ENCODE measurements at places on chromosomes 5 and 9.

DNA sequence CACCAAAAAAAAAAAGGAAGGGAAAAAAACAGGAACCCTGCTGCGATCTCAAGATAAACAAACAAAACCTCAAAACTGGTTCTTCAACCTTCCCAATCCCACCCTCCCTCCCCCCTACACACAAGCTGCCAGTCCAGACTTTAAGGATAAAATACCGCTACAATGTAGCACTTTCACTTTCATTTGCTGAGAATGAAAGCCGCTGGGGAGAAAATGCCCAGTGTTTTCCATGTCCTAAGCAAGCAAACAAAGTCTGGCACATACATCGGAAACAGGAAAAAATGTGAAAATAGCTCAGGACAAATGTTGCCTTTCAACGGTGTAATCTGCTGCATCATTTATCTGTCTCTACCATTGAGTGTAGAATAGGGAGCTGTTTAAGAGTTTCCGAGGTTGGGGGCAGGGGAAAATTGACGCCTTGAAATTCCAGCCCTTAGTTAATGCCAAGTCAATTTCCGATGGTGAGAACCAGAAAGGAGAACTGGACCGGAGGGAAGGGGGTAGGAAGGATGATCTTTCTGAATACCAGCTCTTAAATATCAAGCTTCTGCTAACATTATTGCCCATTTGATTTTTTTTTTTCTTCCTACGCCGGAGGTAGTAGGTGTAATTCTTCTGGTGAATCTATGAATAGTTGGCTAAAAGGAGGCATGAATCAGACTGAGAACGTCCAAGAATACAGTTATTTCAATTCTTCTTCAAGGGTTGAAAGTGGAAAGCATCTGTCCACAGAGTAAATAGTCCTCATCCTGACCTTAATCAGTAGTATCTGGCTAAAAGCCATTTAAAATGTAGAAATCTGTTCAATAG, 1.2 kb upstream of the ADAMTS6 start:
- DNase-seq: peak; percentile 83

- DNase-seq: peak; percentile 3
These were observed 329.1 kb downstream of the SH3GL2 start for GRCh38 chr9:17907779-17908508.

- DNase-seq: peak; percentile 67
These were observed at the start of gene GCNT1 for GRCh38 chr9:76458903-76459693. TSS of gene GCNT1 (plus strand) at chr9:76459182. CDS start at chr9:76502382, 43,200 bp downstream.

GRCh38 chr9:127949827-127950512, 12.3 kb upstream of the DPM2 start:
- no peak for DNase-seq

- no peak for DNase-seq
These were observed 127.8 kb downstream of the PCSK5 start for GRCh38 chr9:76018235-76018634.

DNA sequence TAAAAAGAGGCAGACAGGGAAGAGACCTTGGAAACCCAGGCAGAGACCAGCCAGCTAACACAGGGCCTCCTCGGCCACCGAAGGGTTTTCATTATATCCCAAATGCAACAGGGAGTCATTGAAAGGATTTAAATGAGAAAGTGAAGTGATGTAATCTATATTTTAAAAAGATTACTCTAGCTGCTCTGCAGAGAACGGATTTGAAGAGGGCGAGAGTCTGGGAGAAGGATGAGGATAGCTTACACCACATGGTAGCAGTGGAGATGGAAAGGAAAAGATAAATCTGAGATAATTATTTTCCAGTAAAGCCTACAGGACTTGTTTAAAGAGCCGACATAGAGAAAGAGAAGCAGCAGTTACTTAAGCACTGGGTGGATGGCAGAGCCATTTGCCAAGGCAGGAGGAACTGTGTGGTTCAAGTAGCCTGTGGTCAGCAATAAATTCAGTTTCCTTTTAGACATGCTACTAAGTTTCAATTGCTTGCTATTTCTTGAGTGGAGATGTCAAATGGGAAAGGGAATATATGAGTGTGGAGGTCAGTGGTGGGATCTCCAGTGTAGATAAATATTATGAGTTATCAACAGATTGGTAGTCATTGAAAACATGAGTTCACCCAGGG, 9.3 kb downstream of the FBN2 start:
- no peak for DNase-seq

GRCh38 chr5:171764265-171764664, 21.4 kb upstream of the SMIM23 start:
- DNase-seq: no peak

DNA sequence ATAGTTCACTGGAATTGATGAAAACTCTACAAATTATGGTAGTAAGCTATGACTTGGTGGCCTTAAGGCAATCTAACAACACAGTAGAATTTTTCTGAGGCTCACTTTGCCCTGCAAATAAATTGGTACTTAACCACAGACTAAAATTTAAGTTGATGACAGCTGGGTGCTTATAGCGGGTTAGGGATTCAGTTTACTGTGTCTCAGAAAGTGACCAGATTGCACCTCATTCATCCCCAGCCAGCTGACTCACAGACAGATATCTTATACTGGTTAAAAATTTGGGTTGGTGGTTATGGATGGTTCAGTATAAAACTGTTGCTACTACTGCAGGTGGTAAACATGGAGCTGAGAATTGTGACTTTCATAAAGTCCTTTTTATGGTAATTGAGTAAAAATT, 2.8 kb downstream of the CKS2 start:
- peak; percentile 25 for DNase-seq

DNA sequence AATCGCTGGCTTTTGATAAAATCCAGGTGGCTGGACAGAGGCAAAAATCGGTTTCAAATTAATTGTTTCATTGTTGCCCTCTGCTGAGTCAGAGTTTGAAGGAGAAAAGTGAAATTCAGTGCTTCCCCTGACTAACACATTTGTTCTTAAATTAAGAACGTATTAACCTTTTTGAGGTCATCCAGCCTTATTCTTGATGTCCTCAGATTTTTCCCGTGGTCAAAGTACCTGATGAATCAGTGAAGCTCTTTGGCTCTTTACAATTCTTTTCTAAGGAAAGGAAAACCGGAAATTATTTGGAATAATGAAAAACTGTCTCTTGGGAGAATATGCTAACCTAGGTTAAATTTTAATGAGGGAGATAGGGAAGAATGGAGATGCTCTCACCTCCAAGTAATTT, 21.6 kb downstream of the OSMR start:
- DNase-seq: no peak

GRCh38 chr5:109723606-109724005, 33.9 kb downstream of the MAN2A1 start:
- no peak for DNase-seq

DNA sequence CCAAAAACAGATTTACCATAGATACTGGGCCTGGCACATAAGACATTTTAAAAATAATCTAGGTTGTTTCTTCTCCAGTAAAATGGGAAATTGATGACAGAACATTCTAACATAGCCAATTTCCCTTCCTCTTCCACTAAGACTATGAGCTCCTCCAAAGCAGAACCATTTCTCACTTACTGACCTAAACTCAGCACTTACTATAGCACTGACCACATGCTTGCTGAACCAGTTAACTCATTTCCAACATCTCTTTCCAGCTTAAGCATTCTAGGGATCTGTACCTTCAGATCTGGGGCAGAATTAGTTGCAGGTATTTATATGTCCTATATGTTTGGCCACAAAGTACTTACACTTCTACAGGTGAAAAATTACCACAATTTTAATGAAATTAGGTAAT, 58.9 kb downstream of the TTC39B start:
- no peak for DNase-seq

- no peak for DNase-seq
These were observed 813 bp upstream of the SLU7 start for GRCh38 chr5:160419458-160420330.

- DNase-seq: no peak
These were observed 17.1 kb upstream of the SYNPO start for GRCh38 chr5:150623152-150623877.

- DNase-seq: peak; percentile 76
These were observed 64.6 kb downstream of the ENC1 start for GRCh38 chr5:74575741-74576538.

DNA sequence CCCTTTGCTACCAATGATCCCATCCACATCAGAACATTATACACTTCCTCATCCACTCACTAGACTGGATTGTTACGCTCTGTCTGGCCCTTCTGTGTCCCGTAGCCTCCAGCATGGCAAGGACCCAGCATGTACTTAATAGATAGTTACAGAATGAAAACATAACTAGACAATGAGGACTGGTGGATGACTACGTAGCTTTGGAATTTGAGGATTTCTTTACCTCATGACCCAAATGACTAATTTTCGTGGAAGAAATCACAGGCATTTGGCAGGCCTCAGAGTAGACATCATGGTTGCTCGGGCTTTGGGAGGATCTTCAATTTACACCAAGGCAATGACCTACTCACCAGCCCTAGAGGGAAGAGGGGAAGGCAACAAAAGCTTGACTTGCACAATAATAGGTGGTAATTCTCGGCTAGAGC, 299.8 kb downstream of the TLE1 start:
- peak; percentile 99 for DNase-seq

GRCh38 chr5:68793993-68794392, 299.8 kb upstream of the SLC30A5 start:
- no peak for DNase-seq

DNA sequence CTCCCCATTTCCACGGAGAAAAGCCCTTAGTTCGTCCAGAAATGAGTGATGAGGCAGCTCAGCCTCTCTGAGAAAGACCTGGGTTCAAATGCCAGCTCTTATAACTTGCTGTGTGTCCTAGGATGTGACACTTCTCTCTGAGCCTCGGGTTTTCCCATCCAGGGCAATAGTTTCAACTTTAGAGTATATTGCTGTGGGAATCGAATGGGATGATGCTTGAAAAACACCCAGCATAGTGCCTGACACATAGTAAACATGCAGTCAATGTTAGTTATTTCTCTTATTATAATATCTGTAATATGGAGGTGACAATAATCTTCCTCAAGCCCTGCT, 430 bp upstream of the MAPKAP1 start:
- no peak for DNase-seq

DNA sequence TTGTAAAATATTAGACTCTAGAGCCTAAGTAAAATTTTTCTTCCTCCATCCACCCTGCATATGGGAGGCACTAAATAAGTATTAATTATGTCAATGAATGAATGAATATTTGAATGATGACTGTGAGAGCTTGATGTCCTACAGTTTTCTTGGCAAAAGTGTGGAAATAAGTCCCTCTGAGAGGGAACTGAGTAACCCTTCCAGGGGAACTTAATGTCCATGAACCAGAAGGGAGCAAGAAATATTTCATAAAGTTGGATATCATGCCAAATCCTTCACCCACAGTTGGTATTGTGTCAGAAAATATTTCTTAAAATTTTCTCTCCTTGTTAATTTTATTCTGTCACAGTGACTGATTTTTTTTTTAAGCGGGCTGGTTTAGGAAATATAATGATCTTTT, 36.6 kb downstream of the NNT start:
- DNase-seq: no peak

- DNase-seq: no peak
These were observed 15.0 kb downstream of the DOCK2 start for GRCh38 chr5:169652057-169652456.

GRCh38 chr5:5141625-5142525, 1.7 kb downstream of the ADAMTS16 start:
- DNase-seq: peak; percentile 75

DNA sequence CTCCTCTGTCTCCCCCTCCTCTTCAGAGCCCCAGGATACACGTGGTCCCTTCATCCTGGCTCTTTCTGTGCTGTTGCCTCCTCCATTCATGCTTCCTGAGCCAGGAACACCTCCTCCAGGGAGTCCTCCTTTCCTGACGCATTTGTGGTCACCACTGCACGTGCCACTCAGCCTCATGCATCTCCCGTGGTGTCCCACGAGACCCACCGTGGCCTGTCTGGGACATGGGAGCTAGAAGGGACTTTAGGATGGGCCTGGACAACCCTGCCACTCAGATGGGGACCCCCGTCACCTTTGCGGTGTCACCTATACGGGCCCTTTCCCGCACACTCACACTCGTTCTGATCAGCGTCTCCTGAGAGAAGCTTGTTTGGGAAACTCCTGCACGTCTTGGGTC, 6.7 kb downstream of the GLIPR2 start:
- no peak for DNase-seq

DNA sequence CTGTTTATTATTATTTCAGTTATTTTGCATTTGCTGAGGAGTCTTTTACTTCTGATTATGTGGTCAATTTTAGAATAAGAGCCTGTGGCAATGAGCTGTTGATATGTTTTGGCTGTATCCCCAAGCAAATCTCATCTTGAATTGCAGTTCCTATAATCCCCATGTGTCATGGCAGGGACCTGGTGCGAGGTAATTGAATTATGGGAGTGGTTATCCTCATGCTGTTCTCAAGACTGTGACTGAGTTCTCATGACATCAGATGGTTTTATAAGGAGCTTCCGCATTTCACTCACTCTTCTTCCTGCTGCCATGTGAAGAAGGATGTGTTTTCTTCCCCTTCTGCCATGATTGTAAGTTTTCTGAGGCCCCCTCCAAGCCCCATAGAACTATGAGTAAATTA, 114.9 kb upstream of the SLCO6A1 start:
- DNase-seq: no peak

DNA sequence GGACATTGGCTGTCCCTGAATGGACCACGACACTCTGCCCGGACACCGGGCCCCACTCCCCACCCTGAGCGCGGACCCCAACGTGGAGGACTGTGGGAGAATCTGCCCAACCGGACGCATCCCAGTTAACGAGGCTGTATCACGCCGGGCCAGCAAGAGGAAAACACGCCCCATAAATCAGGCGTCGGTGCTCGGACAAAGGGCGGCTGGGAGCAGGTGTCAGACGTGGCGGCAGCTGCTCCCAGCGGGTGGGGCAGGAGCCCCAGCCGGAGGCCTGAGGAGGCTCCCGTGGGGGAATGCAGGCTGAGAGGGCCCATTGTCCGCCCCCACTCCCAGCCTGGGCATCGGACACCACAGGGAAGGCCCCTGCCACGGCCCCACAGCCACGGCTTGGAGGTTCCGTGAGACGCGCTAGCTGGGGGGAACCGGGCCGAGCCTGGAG, 19.2 kb downstream of the NOTCH1 start:
- no peak for DNase-seq

DNA sequence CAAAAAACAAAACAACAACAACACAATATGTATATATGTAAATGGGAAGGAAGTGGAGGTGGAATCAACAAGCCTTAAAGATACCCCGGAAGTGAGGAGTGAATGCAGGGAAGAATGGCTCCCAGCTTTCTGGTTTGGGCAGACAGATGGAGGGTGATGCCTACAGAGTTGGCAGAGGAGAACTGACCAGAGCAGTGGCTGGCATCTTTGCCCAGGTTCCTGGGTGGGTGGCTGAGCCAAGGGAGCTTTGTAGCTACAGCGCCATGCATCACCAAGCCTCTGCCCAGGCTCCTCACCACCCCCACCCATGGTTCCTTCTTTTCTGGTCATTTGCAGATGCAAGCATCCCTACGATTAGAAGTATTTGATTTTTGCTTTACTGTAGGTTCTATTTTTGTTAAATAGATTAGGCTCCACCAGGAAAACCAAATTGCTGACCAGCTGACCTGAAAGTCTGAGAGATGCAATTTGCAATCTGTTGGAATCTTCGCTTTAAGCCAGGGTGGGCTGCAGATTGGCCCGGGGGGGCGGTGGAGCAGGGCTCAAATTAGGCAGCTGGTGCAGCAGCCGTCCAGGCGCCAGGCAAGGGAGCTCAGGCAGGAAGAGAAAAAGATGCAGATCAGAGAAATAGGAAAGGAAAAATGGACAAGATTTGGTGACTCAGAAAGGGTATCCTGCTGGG, 163.3 kb upstream of the TBC1D2 start:
- no peak for DNase-seq

- no peak for DNase-seq
These were observed 149.6 kb downstream of the SNX18 start for GRCh38 chr5:54667136-54667535.
